ENCODE measurements at places on chromosomes 1 and 21. TPM values are rescaled to one million over a fixed set of nuclear protein-coding genes. Genes with fewer than 3 reads are reported as not detected.

DNA sequence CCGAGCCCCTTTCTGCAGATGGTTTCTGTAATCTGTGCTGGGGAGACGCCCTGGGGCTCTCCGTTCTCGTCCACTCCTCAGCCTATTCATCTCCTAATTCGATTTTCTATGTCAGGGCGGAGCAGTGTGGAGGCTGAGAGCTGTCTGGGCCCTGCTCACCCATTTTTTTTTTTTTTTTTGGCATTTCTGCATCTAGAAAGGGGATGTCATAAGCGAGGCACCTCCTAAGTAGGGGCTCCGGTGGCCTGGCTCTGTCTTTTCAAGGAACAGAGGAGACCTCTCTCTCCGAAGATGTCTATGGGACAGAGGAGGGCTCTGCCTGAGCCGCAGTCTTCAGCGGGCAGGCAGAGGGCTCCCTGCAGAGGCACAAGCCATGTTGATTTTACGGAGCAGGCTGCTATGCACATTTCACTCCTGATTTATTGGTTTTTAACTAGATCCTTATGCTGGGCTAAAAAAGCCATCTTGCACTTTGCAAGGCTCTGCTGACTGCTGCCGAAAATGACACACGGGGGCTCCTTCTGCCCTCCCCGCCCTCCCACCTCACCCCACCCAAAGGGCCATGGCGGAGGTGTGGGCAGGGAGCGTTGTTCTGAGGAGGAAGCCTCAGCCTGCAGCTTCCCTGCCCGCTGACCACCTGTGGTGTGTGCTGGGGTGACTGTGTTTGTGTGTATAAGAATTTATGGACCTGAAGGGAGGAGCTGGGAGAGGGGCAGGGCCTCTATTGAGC is 71.0 kb downstream of the FOXD2 start:
- peaks cover 8% of the 10 kb centered on the region for H3K27me3 ChIP-seq
- H3K4me1 ChIP-seq, result peaks cover 5% of the 10 kb centered on the region
- no peak overlapping the region for H3K27ac ChIP-seq

- H3K36me3 ChIP-seq, result peaks cover 39% of the 10 kb centered on the region
- no peak overlapping the region for H3K4me3 ChIP-seq
- no peak overlapping the region for H3K27ac ChIP-seq
- H3K27me3 ChIP-seq, result no peaks in the 10 kb centered on the region
- no peaks in the 10 kb centered on the region for H3K4me1 ChIP-seq
- no peak for DNase-seq
These were observed 81.4 kb downstream of the SMYD2 start for GRCh38 chr1:214362188-214362882.

DNA sequence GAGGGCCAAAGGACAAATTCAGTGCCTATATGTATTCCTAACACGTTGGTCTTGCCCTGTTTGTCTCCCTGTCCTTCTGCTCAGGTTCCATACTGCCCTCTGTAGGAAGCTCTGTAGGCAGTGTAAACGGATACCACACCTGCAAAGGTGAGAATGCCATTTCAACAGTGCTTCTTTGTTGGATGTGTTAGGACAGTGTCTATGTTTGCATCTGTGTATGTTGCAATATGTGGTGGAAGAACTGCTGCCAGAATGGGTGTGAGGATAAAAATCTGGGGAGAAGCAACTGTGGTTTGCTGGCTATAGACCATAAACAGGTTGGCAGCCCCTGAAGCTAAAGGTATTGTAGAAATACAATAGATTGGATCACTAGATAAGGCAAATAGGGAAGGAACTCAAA is 113.1 kb upstream of the BMP8A start:
- H3K27ac ChIP-seq, result no peak overlapping the region
- peaks cover 50% of the 10 kb centered on the region for H3K36me3 ChIP-seq
- DNase-seq, result no peak
- H3K4me3 ChIP-seq, result no peak overlapping the region

DNA sequence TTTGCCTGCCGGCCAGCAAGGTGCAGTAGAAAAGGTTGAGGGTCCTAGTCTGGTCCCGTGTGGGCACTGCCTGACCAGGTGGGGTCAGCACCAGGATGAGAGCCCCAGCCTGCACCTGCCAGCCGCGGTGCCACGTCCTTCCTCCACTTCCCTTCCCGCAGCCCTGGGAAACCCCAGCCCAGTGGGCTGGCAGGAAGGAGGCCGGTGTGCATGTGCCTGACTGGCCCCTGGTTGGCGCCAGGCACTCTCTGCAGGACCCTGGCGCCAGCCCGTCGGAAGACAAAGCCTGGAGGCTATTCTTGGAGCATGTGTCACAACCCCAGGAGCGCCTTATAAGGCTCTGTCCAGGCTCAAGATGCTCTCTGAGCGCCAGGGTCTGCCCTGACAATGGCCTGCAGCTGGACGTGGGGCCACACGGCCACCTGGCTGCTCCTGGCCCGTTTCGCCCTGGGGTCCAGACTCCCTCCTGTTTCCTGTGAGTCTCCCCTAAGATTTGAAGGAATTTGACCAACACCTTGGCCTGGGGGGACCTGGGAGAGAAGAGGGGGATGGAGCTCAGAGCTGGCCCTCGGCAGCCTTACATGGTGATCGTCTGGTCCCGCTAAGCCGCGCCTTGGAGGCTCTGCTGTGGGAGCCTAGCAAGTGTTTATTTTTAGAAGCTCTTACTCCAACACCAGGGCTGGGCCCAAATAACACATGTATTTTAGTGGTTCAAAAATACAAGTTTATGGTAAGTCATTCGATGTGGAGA is 31.9 kb upstream of the POFUT2 start:
- no peak for DNase-seq
- no peaks in the 10 kb centered on the region for H3K27me3 ChIP-seq
- H3K36me3 ChIP-seq, result no peaks in the 10 kb centered on the region
- peak overlapping the region; percentile 42 for H3K27ac ChIP-seq
- H3K4me1 ChIP-seq, result peaks cover 55% of the 10 kb centered on the region
- no peak overlapping the region for H3K4me3 ChIP-seq

The OR13G1 gene
- total RNA-seq, result not detected

DNA sequence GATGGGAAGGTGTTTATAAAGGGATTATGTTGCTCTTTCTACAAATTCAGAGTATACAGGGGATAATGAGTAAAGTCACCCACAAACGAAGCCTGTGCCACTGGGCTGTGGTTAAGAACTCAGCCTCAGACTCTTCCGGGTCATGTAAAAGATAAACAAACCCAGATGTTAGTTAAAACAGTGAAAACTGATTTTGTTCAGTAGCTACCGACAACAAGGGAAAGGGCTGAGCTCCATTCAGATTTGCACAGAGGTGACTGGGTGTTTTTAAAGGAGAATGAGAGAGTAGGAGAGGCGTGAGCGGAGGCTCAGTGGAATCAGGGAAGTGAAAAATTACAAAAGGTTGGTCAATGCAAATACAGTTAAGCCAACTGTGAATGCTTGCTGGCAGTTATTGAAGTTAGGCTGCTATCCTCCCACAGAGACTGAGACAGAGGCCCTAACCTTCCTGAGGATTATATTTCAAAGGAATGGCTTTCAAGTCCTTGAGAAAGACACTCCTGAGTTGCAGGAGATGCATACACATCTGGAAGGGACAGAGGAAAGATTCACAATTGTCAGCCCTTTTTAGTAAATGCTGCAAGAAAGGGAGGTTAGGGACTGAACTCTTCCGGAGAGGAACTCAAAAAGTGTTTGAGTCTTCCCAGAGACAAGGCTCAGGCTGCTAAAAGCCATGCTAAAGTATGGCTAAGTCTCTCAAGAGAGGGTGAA is 29.9 kb upstream of the SAMD13 start:
- peak; percentile 17 for DNase-seq
- no peaks in the 10 kb centered on the region for H3K4me1 ChIP-seq
- no peaks in the 10 kb centered on the region for H3K36me3 ChIP-seq
- H3K4me3 ChIP-seq, result peak overlapping the region; percentile 31

- peaks cover 5% of the 10 kb centered on the region for H3K36me3 ChIP-seq
- H3K4me1 ChIP-seq, result no peaks in the 10 kb centered on the region
- no peak for DNase-seq
- no peaks in the 10 kb centered on the region for H3K27me3 ChIP-seq
These were observed 90.5 kb downstream of the CDC42BPA start for GRCh38 chr1:227227761-227228160.

The SAMSN1 gene
- total RNA-seq, result 0.13 TPM

DNA sequence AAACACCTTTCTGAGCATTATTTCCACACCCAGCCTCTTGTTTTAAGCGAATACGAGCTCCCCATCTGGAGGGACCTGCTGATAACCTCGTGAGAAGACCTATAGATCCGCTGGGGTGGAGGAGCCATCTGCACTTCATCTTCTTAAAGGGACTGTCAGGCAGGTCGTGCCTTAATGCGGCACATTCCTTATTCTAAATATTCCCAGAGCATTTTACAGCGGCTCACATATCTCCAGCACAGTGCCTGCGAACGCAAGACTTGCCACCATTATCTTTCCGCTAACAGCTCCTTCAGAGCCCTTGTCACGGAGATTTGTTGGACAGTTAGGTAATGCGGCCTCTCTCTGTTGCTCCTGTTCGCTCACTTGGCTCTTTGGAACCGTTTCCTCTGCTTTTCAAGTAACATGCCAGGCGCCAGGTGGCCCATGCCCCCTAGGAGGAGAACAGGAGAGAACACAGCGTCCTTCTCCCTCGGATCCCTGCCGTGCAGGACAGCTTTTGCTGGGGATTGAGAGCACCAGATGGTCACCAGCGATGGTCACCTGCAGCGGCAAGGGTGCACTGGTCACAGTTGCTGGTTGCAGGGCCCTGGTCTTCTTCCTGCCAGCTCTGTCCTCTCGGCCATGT is 162.4 kb downstream of the PGBD5 start:
- H3K27ac ChIP-seq, result no peak overlapping the region
- no peaks in the 10 kb centered on the region for H3K27me3 ChIP-seq
- no peak for DNase-seq

DNA sequence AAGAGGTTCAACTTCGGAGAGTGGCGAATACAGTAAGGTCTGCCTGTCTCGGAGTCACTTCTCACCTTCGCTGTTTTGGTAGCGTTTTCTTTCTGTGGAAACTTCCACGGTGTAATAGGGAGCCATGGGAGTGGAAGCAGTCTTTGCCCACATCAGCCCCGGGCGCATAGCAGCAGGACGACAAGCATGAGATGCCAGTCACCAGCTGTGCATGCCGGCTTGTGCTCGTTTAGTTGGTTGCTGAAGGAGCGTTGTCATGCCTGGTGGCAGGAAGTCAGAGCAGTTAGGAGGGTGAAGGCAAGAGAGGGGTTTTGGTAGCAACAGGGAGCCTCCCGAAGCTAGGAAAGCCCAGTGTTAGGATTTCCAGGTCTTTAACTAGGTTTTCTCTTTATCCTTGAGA is 58.8 kb downstream of the MRPS6 start:
- no peaks in the 10 kb centered on the region for H3K27me3 ChIP-seq
- H3K4me1 ChIP-seq, result no peaks in the 10 kb centered on the region
- no peak for DNase-seq
- H3K4me3 ChIP-seq, result no peak overlapping the region

DNA sequence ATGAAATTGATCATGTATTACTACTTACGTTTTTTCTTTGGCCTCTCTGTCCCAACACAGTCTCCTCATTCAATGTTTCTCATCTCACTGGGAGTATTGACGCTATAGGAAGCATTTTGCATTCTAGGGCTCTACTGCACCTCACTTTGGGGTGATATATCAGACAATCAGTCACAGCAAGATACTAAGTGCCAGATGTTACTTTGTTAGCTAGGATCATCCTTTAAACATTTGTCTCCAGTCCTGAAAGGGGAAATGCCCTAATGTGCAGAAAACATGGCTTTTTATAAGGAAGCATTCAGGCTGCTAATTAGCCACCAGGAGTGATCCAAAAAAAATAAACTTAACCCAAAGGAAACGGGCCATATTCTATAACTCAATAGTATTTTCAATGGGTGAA is 409.1 kb downstream of the RWDD3 start:
- H3K4me3 ChIP-seq, result no peak overlapping the region
- H3K27ac ChIP-seq, result no peak overlapping the region
- H3K27me3 ChIP-seq, result no peaks in the 10 kb centered on the region
- DNase-seq, result no peak
- no peaks in the 10 kb centered on the region for H3K36me3 ChIP-seq

The HRNR gene
- total RNA-seq, result not detected

DNA sequence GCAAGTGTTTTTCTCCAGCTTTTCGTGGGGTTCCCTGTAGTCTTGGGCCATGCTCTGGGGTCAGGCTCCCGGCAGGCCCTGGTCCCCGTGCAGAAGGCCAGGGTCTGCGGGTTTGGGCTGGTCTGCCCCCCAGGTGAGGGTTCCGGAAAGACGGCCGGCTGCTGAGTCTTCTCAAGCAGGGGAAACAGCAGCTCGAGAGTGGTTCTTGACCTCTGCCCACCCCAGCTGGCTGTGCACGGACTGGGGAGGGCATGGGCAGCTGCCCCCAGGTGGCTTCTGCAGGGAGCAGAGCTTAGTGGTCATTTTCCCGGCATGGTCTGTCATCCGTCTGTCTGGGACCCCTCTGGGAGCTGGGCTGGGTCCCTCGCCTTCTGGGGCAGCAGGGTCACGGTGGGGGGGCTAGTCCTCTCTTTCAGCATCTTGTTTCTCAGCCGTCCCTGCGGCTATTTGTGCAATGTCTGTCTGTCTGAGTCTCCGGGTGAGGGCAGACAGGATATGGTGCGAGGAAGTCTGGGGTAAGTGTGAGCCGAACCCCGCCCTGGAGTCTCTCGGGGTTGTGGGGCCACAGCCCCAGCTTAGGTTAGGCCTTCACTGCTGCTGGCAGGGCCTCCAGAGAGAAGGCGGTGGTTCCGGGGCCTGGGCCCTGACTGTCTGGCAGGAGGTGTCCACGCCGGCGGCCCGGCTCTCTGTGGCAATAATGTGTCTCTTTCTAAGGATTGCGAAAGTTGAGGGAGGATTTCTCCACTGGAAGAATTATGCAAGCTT is 6.1 kb downstream of the SKI start:
- peaks cover 18% of the 10 kb centered on the region for H3K4me1 ChIP-seq
- DNase-seq, result no peak
- H3K4me3 ChIP-seq, result no peak overlapping the region
- H3K36me3 ChIP-seq, result no peaks in the 10 kb centered on the region
- H3K27me3 ChIP-seq, result no peaks in the 10 kb centered on the region

DNA sequence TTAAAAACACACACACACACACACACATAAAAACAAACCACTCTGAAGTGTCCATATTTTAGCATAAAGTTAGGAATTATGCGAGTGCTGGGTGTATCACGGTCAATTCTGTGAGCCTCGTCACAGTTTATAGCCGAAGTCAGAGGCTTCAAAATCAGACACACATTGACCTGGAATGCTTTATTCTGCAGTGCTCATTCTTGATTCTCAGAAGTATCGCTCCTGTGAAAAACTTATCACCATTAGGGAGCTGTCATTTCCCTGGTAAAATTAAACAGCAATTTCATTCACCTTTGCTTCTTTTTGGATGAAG is 8.7 kb upstream of the IRF2BP2 start:
- peak overlapping the region; percentile 28 for H3K4me3 ChIP-seq
- peaks cover 64% of the 10 kb centered on the region for H3K4me1 ChIP-seq
- H3K27me3 ChIP-seq, result no peaks in the 10 kb centered on the region
- no peak for DNase-seq

DNA sequence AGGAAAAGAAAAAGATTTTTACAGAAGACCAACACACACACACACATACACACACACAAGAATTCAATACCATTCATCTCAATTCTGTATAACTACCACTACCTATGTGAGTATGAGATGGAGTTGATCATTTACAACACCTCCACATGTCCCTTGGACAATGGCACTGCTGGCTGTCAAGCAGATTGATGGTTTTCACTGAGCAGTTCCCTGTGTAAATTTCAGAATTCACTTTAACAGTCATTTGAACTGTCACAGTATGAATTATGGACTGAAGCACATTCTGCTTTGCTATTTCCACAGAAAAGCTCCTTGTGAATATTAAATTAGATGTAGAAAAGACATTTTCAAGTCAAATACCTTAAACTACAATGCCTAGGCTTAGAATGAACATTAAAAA is 14.3 kb downstream of the KCNT2 start:
- H3K36me3 ChIP-seq, result no peaks in the 10 kb centered on the region
- no peak overlapping the region for H3K27ac ChIP-seq
- H3K27me3 ChIP-seq, result no peaks in the 10 kb centered on the region
- H3K4me3 ChIP-seq, result no peak overlapping the region
- H3K4me1 ChIP-seq, result no peaks in the 10 kb centered on the region

The CTSS gene
- 14.2 TPM for total RNA-seq
